Amygdala (tissue), 56 donors: ENCODE measurements at places on chromosomes 5 and 9.

DNA sequence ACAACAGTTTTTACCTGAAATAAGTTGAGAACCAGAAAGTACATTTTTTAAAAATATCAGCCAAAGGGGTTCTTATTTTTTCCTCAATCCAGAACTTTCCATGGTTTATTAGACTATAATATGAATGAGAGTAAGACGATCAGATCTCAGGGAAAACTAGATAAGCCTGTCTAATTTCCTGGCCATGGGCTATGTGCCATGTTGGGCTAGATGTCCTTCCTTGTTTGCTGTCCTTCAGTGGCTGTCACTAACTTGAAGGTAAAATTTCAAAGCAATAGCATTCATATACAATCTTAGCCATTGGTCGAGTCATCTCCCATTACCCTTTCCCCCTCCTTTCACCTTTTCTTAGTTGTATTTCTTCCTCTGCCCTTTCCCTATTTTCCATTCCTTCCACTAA, 179.5 kb upstream of the PPP1R2B start:
- DNase-seq, result no peak

DNA sequence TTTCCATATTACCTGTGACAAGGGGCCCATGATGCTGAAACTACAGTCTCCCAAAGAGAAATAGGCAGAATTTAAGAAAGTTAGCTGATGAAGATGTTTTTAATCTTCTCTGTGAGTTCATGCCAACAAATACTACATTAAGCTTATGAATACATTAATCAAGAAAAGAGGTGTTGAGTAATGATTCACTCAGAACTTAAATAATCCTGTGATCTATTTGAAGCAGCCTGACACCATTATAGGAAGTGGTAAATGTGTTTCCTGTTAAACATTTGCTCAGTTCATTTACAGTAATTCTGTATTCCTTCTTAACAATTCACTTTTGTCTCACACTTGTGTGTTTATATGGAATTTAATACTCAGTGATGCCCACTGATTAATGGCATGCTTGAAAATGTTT, 75.0 kb upstream of the IZUMO3 start:
- no peak for DNase-seq

GRCh38 chr5:82044010-82044409, 72.2 kb downstream of the ATG10 start:
- DNase-seq, result no peak

- no peak for DNase-seq
These were observed 67.8 kb downstream of the RALGPS1 start for GRCh38 chr9:126982215-126983002.

DNA sequence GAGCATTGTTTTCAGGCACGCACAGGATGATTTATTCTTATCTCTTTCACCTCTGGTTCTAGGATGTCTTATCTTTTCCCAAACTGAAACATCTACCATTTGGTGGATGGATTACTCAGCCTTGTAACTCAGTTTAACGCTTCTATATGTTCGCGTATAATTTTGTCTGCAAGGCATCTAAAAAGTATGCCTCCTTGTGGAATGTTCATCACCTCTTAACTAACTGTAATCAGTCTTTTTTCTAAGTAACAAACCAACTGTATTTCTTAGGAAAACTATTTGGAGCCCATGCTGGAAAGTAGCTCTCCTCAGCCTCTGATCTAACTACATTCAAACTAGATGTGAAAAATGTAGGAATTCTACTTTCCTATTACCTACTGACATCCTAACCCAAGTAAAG, 11.5 kb upstream of the F2RL2 start:
- DNase-seq, result no peak

GRCh38 chr5:85476617-85477016, 1091.9 kb upstream of the EDIL3 start:
- no peak for DNase-seq

GRCh38 chr5:99605904-99606303, 677.1 kb upstream of the CHD1 start:
- no peak for DNase-seq

GRCh38 chr9:35342221-35342958, 147.5 kb upstream of the RUSC2 start:
- no peak for DNase-seq

- DNase-seq, result no peak
These were observed 289.2 kb upstream of the DMRT1 start for GRCh38 chr9:551986-552929.

DNA sequence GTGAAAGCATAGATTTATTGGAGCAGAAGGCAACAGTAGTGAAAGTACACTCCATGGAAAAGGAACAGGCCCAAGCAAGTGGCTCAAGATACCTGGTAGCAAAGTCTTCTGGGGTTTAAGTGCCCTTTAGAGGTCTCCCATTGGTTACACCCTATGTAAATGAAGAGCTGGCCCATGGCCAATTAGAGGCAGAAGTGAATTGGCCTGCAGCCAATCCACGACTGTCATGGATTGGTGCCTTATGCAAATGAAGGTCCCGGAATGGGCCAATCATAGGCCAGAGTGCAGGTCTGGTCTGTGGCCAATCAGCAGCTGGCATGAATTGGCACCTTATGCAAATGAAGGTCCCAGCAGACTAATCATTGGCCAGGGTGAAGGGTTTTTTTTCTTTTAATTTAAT, 64.2 kb upstream of the PCSK5 start:
- no peak for DNase-seq

- DNase-seq, result no peak
These were observed 11.1 kb downstream of the MED27 start for GRCh38 chr9:132068605-132069004.
